ENCODE measurements at places on chromosomes 1 and 21.

DNA sequence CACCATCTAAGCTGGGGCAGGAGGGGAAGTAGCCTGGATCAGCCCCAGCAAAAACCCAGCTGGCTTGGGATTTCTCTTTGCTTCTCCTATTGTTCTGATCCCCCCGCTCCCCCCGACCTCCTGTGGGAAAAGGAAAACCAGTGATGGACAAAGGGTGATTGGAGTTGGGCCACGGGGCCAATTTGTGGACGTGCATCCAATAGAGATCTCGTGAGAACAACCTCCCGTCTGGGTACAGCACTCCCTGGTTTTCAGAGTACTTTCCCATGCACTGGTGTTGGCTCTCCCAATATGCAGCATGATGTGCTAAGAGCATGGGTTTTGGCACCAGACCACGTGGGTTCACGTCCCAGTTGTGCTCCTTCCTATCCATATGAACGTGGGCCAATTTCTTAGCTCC lies 9.0 kb downstream of the BLACAT1 start:
- no peak for DNase-seq

DNA sequence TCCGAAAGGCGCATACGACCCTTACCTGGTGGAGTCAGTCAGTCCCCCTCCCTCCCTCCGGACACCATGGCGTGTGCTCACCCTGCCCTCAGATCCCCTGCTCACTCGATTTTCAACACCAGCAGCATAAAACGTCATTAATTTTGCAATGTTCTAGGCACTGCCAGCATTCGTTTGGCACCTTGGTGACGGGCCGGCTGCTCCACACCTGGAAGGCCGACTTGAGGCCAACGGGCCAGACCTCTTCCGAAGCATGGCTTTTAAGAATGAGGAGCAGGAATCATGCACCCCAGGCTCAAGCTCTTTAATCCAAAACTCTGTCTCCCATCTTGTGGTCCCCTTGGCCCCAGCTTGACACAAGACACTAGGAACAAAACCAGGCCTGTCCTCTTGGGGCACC lies 33.1 kb downstream of the NPHP4 start:
- no peak for DNase-seq

- DNase-seq: no peak
Observed at GRCh38 chr1:19622204-19622603, 21.9 kb upstream of the NBL1 start.

GRCh38 chr1:240607006-240607405 lies 4.9 kb downstream of the GREM2 start:
- no peak for DNase-seq

- DNase-seq: no peak
Observed at GRCh38 chr21:33238146-33238545, 8.4 kb downstream of the IFNAR2 start.

GRCh38 chr1:108590957-108591356 lies 31.1 kb downstream of the EEIG2 start:
- DNase-seq: no peak

DNA sequence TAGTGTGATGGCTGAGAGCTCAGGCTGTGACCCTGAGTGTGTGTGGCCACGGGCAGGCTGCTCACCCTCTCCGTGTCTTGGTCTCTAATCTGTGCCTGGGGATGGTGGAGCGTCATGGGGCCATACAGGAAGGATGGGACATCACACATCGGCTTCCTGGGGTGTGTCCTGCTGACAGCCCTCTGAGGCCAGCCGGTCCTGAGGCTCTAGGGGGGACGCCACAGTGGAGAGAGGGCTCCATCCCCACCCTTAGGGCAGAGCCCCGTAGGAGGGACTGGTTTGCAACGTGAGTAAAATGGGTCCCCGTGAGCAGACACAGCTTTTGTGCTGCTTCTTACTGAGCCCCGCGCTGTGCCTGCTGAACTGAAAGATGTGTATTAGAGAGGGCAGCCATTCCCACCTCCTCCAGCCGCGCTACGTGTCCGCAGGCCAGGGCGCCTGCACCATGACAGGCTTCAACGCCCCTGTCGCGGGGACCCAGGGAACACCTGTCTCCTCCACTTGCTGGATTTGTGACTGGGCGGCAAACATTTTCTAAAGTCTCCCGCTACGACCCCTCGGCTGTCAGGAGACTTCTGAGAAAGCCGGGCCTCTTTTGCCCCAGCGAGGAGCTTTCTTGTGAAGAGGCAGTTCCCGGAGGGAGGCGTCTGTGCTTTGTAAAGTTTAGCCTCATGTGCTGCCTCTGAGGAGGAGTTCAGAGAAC lies 8.1 kb downstream of the COL18A1 start:
- DNase-seq: no peak

Measured in KBM-7 (cell line).